A549 (cell line): ENCODE measurements at places on chromosomes 12 and 14.

GRCh38 chr12:57549909-57550640 is at the start of gene KIF5A:
TSS of gene KIF5A (plus strand) at chr12:57550044. CDS start at chr12:57550272, 228 bp downstream.
- peak; percentile 69 for DNase-seq

- DNase-seq = no peak
These were observed 440.7 kb downstream of the CCER1 start for GRCh38 chr12:90514325-90514724.

DNA sequence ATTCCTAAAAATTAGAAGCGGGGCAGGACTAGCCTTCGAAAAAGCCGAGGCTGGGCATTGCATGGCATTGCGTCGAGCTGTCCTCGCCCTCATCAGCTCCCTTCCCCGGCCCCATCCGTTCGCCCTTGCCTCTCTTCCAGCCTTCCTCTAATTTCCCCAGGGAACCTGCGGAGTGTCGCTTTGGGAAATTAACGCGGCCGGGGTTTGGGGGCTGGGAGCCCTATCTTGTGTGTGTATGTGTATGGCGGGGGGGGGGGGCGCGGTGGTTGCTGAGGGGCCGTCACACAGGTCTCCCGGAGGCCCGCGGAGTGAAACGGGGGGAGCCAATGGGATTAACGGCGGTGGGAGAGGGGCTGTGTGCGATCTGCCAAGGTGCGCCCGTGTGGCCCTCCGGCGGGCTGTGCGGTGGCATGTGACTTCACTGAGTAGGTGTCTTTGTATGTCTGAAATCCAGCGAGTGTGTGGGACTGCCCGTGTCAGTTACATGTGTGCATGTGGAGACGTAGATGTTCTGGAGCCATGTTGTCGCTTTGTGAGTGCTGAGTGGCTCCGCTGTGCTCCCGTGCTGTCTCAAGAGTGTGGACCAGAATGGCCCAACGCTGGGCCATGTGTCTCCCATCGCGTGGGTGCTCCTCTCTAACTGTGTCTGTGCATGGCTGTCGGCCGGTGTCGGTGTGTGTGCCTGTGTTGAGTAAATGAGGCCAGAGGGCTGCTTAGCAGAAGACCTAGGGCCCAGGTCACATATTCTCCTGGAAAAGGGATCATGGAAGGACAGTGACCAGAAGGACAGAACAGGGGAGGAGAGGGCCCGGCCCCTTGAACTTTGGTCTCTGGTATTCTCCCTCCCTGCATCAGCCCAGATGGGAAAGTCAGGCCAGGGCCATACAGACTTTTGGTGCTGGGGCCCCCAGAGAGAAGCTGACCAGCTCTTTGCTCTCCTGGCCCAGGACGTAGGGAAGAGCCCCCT is 1.5 kb downstream of the PTMS start:
- DNase-seq = no peak

GRCh38 chr12:46300910-46301309 is 32.1 kb upstream of the SLC38A1 start:
- DNase-seq = no peak

DNA sequence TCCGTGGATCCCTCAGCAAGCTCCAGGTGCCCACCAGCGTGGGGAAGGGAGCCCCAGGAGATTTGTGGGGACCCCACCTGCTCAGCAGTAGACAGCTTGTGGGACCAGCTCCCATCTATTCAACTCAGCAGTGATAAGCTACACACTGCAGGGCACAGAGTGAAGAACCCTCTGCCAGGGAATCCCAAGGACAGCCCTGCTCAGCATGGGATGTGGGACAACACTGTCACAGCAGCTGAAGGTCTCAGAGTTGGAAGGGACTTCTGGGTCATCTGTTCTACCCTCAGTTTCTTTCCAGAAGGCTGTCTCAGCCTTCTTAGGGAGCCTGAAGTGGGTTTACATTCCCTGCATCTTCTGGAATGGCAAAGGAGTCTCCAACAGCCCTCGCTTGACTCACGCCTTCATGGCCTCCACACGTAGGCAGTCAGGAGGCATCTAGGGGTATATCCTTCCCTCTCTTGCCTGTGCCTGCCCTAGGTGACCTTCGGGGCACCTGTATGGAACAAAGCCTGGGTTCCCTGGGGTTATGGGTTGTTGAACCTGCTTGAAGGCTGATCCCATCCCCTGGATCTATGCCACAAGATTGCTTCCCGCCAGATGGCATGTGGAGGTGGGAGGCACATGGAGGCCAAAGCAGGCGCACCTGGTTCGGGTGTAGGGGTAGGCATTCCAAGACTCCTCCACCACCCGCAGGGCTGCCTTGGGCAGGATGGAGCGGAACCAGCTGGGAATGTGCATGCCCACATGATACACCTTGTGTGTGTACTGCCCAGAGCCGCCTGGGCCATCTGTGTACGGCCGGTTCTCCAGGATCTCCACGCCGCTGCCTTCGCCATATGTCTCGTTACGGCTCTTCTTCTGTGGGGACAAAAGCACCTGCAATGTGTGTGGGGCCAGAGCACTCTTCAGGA is 33.0 kb downstream of the ARL6IP4 start:
- DNase-seq = no peak

GRCh38 chr12:87929346-87929745 is 99.9 kb downstream of the C12orf50 start:
- no peak for DNase-seq
